ENCODE measurements at places on chromosomes 1 and 21.

- no peak for DNase-seq
Measured at GRCh38 chr1:100612540-100612939, 74.6 kb downstream of the GPR88 start.

- no peak for DNase-seq
Measured at GRCh38 chr1:160963521-160963920, 8.9 kb upstream of the ITLN2 start.

- no peak for DNase-seq
Measured at GRCh38 chr1:50929376-50929958, 30.6 kb downstream of the FAF1 start.

DNA sequence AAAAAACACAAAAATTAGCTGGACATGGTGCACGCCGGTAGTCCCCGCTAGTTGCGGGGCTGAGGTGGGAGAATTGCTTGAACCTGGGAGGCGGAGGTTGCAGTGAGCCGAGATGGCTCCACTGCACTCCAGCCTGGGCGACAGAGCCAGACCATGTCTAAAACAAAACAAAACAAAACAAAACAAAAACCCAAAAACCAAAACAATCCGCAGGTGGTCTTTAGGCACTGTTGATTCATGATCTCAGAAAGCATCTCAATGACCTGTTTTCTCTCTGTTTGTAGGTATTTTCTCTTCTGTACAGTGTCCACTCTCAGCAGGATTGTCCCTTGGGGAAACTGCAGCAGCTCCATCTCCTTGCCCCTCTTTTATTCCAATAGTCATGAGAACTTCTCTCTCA lies 74.9 kb upstream of the ADGRL2 start:
- no peak for DNase-seq

GRCh38 chr1:36440044-36440443 lies 10.2 kb downstream of the OSCP1 start:
- no peak for DNase-seq

DNA sequence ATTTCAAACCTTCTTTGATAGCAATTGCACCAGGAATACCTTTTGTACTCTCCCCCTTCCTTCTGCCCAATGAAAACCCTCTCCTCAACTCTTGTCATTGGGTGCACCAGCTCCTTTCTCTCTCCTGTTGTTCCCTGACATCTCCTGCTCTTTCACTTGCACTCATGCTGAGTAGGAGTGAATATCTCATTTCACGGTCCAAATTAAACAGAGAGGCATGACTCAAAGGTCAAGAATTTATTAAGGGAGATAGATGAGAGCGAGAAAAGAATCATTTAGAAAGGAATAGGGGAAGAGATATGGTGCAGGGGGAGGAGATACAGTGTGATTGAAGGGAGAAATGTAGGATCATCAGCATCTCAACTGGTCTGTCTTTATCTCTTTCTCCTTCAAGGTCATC lies 22.1 kb downstream of the AIM2 start:
- no peak for DNase-seq

GRCh38 chr1:240486611-240487010 lies 125.3 kb downstream of the GREM2 start:
- DNase-seq = no peak

DNA sequence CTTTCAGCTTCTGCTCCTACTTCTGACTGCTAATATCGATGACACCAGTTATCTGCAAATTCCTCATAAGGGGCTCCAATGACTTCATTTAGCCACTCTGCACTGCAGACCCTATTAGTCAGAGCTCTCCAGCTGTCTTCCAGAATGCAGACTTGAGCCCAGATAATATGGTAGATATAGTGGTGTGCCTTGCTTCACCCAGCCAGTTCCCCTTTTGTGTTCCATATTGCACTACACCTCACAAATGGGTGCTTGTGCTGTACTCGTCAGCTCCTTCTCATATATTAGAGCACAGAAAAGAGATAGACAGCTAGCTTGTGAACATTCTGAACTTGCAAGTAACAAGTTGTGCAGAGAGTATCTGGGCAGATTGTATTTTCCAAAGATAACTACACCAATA lies 23.7 kb upstream of the COG2 start:
- DNase-seq = no peak

DNA sequence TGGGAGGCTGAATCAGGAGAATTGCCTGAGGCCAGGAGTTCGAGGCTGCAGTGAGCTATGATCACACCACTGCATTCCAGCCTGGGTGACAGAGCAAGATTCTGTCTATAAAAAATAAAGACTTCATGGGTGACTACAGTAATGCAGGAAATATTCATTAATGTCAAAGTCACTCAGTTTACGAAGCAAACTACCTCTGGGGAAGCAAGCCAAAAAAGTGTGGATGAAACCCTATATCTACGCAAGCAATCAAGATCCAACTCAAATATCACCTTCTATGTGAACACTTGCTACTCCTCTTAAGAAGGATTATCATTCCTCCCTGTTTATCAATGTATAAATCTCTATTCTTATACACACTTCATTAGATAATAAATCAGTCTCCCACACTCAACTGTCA lies 434.8 kb downstream of the SETD4 start:
- no peak for DNase-seq

- no peak for DNase-seq
Measured at GRCh38 chr1:3352299-3352951, 102.0 kb upstream of the ARHGEF16 start.

DNA sequence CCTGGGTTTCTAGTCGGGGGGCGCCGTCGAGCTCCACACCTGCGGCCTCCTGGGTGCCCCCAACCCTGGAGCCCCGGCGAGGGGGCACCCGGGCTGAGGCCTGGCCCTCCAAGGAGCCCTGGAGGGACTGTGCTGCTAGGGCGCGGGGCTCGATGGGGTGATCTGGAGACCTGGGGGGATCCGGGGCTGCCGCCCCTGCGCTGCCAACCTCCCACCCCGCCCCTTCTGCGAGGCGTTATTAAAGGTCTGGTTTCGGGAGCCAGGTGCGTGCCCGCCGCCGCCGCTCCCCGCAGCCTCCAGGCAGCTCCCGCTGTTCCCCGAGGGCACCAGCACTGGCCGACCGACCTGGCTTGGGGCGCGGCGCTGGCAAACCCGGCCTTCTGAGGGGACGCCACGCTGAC lies 746 bp upstream of the POFUT2 start:
- DNase-seq = no peak

- no peak for DNase-seq
Measured at GRCh38 chr1:29648026-29648425, 411.7 kb downstream of the PTPRU start.

DNA sequence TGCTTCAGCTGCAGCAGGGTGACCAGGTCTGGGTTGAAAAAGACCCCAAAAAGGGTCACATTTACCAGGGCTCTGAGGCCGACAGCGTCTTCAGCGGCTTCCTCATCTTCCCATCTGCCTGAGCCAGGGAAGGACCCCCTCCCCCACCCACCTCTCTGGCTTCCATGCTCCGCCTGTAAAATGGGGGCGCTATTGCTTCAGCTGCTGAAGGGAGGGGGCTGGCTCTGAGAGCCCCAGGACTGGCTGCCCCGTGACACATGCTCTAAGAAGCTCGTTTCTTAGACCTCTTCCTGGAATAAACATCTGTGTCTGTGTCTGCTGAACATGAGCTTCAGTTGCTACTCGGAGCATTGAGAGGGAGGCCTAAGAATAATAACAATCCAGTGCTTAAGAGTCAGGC lies 2.9 kb downstream of the C1QA start:
- DNase-seq = no peak

- no peak for DNase-seq
Measured at GRCh38 chr21:41571938-41572510, 64.1 kb upstream of the TMPRSS2 start.
